Stimulated activated CD8-positive, alpha-beta memory T cell treated with anti-CD3 and anti-CD28 coated beads, Interleukin-7, amount 100 ng/mL, for 4 hours (primary cell): ENCODE measurements at places on chromosomes 12 and 14.
A peak's percentile ranks its signal among the peaks of the same experiment; 100 is the strongest.

DNA sequence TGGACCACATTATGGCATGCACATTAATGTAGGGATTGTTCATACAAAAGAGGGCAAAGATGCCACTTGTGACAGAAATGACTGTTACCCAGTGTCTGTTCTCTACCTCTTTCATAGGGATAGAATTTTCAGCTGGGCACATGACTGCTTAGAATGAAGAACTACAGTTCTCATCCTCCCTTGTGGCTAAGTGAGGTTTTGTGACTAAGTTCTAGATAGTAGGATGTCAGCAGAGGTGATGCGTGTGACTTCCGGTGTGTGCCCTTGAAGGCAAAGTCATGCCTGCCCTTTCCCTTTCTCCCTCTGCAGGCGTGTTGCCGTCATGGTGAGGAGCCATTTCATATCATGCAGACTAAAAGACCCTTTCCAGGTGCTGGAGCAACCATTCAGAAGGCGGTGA is 99.3 kb downstream of the CACNA1C start:
- DNase-seq, result no peak

GRCh38 chr14:102321456-102322422 is 2.2 kb downstream of the ZNF839 start:
- DNase-seq, result no peak

DNA sequence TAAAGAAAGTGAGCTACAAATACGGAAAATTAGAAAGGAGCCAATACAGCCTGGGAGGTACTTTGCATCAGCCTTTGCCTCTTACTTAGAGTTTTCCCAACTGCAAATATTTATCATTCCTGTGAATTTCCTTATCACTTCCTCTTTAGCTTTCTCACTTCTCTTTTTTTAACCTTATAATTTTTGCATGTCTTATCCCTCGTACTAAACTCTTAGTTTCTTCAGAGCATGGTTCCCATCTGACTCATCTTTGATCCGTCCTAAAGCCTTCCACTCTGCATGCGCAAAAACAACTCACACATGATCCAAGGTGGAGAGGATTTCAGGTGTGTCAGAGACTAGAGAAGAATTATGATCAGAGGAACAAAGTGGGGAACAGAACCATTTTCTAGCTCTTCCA is 9.6 kb upstream of the SNAPC1 start:
- no peak for DNase-seq

DNA sequence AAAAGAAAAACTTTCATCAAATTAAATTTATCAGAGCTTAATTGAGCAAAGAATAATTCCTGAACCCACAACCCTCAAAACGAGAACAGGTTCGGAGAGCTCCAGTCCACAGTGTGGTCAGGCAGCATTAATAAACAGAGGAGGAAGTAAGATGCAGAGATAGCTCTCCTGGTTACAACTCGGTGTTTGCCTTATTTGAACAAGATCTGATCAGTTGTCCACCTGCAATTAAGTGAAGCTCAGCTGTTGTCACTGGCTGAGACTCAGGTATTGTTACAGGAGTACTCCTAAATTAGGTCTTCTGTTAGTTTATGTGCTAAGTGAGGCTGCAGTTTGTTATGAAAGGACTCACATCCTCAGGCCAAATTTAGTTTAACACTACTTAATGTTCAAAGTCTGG is 451.4 kb upstream of the PDE3A start:
- DNase-seq, result no peak

GRCh38 chr12:19301688-19302087 is 137.6 kb upstream of the AEBP2 start:
- no peak for DNase-seq

DNA sequence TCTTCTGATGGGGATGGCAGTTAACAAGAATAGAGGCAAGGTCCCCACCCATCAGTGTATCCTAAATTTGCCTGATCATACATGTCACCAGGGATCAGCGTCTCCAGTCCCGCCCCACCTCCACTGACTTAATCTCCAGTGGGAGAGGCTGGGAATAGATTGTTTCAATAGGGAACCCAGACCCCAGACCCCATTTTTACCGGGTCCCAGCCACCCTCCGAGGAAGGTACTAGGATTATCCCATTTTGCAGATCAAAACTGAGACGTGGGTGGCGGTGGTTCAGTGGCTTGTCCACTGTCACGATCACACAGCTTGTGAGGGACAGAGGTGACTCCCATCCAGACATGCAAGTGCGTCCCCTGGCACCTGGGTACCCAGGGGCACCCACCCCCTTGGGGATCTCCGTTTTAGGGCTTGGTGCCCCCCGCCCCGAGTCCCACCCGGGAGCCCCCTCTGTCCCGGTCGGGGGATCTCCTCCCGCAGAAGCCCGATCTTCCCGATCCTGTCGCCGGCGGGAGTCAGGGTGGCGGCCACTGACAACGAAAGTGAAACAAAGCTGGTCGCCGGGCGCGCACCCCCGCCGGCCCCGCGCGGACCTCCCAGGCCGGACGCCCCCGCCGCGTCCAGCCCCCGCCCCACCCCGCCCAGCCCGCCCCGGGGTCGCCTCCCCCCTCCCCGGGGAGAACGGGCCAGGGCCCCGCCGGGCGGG is 523 bp downstream of the WSB2 start:
- peak; percentile 26 for DNase-seq

DNA sequence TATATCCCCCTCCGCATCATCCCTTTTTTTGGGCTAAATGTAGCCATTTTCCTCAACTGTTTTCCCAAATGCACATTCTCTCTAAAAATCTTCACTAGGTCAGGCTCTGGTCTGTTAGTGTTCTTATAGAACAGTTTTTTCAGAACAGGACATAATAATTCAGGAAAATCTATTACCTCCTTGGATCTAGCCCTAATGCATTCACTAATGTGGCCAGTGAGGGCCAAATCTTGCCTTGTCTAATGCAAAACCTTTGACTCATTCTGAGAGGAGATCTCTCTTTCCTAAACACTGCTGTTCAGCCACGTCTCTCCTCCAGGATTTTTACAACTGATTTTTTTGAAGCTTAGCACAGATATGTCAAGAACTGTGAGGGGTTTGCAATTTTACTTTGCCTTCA is 15.5 kb downstream of the C14orf132 start:
- DNase-seq, result no peak

DNA sequence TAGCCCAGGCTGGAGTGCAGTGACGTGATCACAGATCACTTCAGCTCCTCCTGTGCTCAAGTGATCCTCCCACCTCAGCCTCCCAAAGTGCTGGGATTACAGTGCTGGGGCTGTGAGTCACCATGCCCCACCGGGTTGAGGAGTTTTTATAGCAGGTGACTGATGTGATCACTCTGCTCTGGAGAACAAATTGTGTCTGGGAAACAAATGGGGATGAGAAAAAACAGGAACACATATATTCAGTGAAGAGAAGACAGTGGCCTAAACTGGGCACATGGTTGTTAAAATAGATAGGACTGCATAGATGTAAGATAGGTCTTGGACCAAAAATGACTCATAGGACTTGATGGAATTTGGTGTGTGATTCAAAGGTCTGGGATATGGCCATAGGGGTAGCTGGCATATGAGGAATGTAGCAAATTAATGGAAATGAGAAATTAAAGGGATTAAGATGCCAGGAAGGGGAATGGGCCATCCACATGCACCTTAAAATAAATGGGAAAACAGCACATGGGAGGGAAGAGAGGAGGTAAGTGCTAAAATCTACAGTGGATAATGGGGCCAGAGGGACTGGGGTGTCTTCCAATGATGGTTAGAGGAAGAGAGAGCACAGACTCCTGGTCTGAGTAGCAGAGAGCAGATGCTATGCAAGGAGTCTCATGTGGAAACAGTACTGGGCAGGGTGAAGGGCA is 11.2 kb downstream of the BCAT1 start:
- DNase-seq, result no peak

- no peak for DNase-seq
Measured at GRCh38 chr12:47725091-47725772, at the start of gene ENDOU. ENDOU (minus strand) TSS chr12:47725490; CDS start chr12:47725413, 77 bp downstream.

DNA sequence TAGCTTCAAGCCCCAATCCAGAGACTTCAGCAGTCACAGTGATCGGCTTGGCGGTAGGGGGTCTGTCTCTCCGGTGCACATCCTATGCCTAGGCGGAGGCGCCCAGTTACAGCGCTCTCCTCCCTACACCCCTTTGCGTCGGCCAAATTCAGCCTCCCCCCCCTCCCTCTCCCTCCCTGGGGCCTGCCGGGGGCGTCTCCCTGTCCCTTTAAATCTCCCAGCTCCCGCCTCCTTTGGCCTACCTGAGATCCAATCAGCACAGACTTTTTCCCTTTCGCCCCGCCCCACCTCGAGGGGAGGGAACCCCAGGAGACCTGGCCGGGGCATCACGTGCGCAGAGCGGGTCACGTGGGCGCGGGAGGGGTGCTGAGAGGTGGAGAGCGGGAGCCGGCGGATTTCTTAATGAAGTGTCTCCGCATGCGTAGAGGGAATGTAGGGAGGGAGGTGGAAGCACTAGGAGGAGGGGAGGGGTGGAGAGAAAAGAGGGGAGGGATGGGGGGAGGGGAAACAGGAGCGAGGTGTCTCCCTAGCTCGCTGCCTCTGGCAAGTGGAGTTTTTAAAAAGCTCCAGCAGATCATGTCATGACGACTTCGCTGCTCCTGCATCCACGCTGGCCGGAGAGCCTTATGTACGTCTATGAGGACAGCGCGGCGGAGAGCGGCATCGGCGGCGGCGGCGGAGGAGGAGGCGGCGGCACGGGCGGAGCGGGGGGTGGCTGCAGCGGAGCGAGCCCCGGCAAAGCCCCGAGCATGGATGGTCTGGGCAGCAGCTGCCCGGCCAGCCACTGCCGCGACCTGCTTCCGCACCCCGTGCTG is at the start of gene HOXC13:
HOXC13 (plus strand) TSS at position 506 of the 815 bp plus-strand sequence; CDS start at position 582, 76 bp downstream.
- no peak for DNase-seq

GRCh38 chr12:49583366-49584094 is 15.6 kb upstream of the MCRS1 start:
- DNase-seq, result no peak

- DNase-seq, result no peak
Measured at GRCh38 chr12:34210689-34211530, 188.6 kb downstream of the ALG10 start.
